ENCODE measurements at places on chromosomes 2 and 18.

DNA sequence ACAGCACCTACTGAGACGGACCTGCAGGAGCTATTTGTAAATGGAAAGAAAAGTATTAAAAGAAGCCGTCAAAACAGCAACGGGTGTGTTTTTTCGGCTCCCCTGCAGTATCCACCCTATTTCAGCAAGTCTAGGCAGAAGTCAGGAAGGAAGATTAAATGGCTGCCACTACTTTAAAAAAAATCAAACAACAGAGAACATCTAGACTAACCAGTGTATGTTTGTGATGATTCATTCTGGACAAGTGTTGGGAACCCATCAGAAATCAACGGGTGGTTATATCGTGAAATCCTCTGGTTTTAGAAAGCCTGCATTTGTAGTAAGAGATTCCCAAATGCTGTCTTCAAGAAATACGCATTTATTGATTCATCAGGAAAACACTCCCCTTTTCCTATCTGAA lies 9.0 kb downstream of the PMAIP1 start:
- no peak for DNase-seq

DNA sequence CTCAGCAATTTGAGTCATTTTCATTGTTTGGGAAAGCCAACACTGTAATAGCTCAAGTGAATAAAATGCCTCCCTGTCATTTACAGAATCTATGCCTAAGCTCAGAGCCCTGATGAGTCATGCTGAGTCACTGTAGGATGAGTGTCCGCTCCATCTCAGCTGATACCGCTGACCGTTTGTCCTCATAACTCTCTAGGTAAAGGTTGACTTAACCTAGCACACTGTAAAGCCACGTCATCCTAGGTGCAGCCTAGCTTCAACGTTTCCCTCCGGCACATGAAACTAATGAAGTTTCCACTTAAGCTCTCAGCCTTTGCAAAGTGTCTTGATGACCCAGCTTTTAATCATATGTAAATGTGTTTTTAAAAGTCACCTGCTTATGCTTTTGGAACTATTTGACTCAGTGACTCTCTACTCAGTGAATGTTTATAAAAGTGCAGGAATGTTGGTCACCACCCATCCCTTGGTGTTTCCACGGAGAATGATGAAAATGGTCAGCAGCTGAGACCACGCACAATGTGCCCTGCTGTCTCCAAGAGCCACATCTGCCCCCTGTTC lies 154.0 kb downstream of the PMAIP1 start:
- DNase-seq: no peak

GRCh38 chr2:67948506-67948905 lies 114.3 kb downstream of the C1D start:
- no peak for DNase-seq

- peak; percentile 11 for DNase-seq
These were observed 237.3 kb downstream of the OSR1 start for GRCh38 chr2:19120941-19121750.

DNA sequence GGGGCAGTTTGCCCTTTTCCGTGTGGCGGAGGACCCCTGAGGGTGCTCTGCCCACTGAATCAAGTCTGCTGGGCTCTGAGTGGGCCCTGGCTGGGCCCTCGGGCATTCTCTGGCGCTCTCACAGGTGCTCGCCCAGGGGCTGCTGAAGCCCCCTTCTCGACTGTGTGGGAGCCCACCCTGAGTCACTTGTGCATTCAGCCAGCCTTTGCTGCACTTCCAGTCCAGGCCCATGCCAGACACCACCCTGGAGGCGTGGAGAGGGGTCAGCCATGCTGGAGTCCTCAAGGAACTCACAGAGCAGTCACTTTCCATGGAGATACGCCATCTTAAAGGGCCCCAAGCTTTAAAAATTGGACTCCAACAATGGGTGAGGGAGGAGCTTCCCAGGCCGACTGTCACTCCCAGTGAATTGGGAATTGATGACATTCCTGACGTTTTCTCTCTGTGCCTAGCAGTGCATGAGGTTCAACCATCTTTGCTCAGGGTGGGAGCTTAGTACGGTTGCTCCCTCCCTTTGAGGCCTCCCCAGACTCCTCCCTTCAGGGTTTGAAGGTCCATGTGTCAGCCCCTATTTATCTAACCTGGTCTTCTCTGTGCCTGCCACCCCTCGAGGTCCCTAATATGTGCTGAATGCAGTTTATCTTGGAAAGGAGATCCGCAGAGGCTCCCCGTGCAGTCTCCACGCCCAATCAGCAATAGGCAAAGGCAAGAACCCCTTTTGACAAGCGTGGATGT lies 71.8 kb upstream of the HS6ST1 start:
- no peak for DNase-seq

Data from frontal cortex (tissue), 4 donors.